Cerebellar cortex (tissue), 1 donor: ENCODE measurements at places on chromosomes 2 and 18.

- DNase-seq = no peak
Observed at GRCh38 chr2:188746727-188747126, 227.4 kb upstream of the COL3A1 start.

GRCh38 chr2:233083782-233084181, 23.6 kb downstream of the INPP5D start:
- DNase-seq = no peak

GRCh38 chr2:174775571-174775980, 11.3 kb upstream of the CHRNA1 start:
- no peak for DNase-seq

DNA sequence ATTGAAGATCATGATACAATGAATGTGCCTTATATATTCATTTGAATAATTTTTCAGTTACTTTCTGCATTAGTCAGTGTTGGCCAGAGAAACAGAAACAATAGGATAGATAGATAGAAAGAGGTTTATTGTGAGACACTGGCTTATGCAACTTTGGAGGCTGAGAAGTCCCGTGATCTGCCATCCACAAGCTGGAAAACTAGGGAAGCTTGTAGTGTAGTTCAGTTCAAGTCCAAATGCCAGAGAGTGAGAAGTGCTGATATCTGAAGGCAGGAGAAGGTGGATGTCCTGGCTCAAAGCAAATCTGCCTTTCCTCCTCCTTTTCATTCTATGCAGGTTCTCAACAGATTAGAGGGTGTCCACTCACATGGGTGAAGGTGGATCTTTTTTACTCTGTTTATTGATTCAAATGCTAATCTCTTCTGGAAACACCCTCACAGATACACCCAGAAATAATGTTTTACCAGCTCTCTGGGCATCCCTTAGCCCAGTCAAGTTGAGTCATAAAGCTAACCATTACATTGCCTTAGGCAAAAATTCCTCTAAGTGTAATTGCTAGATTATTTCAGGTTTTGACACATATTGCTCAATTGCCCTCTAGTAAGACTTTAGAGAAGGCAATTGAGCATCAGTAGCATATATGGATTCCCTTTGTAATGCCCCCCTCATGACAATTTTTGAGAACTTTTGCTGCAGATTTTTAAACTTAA, 341.4 kb downstream of the LPIN1 start:
- DNase-seq = no peak

DNA sequence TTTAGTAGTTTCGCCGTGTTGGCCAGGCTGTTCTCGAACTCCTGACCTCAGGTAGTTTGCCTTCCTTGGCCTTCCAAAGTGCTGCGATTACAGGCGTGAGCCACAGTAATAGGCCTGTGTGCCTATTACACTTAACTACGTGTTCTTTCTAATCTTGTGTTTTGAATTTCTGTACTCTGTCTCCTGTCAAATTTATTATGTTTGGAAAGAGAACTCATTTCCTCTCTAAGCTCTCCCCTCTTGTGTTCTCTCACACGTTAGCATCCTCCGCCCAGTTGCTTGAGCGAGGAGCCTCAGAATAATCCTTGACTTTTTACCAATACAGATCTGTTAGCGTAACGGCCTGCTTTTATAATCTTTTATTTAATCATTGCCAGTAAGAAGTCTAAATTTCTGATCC, 3.7 kb downstream of the ATG16L1 start:
- no peak for DNase-seq

GRCh38 chr2:170967553-170967952, 38.5 kb downstream of the GORASP2 start:
- DNase-seq = no peak

GRCh38 chr2:3535794-3536681, 16.7 kb upstream of the ADI1 start:
- DNase-seq = peak; percentile 48

- no peak for DNase-seq
Observed at GRCh38 chr2:66962716-66963115, 434.4 kb upstream of the ETAA1 start.

GRCh38 chr18:37299471-37300304, 265.9 kb downstream of the CELF4 start:
- peak; percentile 70 for DNase-seq
